Hematopoietic multipotent progenitor cell (in vitro differentiated cells): ENCODE measurements at places on chromosomes 7 and 10.

GRCh38 chr7:157514746-157515145, 177.9 kb downstream of the DNAJB6 start:
- DNase-seq = no peak

- DNase-seq = peak; percentile 81
Observed at GRCh38 chr7:909358-910329, 33.3 kb downstream of the GET4 start.

- DNase-seq = peak; percentile 94
Observed at GRCh38 chr10:11685787-11686218, 56.4 kb upstream of the ECHDC3 start.

DNA sequence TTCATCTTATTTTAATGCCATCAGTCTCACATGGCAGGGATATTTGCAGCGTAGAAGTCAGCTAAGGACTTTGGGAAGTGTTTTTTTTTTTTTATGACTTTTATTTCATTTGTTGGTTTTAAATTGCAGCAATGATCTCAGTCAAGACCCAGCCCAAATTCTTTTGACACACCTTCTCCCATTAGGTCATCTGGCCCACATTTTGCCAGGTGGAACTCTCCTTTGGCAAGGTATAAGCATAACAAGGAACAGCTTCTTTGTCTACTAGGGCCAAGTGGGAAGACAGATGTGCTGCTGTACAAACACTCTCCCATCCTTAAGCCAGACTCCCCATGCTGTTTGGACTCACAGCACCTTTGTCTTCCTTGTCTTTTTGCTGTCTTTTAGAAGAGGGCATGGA, 41.8 kb downstream of the PLEKHA8 start:
- DNase-seq = no peak

DNA sequence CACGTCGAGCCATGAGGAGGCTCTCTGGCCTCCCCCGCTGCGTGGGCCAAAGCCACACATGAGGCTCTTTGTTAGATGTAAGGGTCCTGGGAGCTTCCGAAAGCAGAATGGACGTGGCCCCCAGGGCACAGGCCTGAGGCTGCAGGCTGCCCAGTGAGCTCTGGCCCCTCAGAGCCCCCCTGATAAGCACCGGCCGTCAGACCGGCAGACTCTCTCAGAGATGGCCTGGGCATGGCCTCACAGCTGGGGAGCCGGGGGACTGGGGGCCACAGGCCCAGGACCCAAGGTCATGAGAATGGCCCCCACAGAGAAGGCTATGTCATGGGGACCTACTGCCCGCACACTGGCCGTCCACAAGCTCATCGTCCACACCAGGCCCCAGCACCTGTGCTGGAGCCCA, 31.7 kb upstream of the ADGRA1 start:
- DNase-seq = no peak

GRCh38 chr10:74900297-74900696, 73.9 kb downstream of the KAT6B start:
- no peak for DNase-seq

GRCh38 chr7:31006857-31007256, 43.1 kb downstream of the GHRHR start:
- DNase-seq = no peak

DNA sequence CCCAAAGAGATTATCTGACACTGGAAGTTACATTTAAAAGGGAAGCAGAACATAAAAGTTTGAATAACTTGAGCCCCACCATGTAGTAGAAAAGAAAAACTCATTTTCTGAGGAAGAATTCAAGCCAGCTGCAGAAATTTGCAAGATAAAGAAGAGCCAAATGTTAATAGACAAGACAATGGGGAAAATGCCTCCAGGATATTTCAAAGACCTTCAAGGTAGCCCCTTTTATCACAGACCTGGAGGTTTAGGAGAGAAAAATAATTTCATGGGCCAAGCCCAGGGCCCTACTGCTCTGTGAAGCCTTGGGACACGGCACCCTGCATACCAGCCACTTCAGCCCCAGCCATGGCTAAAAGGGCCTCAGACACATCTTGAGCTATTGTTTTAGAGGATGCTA, 18.4 kb upstream of the AKR1C1 start:
- no peak for DNase-seq

- DNase-seq = no peak
Observed at GRCh38 chr10:12308057-12308456, 41.3 kb upstream of the CAMK1D start.

GRCh38 chr7:51369746-51370145, 53.1 kb upstream of the COBL start:
- DNase-seq = peak; percentile 10

GRCh38 chr10:126250527-126251310, 137.6 kb downstream of the ADAM12 start:
- no peak for DNase-seq

DNA sequence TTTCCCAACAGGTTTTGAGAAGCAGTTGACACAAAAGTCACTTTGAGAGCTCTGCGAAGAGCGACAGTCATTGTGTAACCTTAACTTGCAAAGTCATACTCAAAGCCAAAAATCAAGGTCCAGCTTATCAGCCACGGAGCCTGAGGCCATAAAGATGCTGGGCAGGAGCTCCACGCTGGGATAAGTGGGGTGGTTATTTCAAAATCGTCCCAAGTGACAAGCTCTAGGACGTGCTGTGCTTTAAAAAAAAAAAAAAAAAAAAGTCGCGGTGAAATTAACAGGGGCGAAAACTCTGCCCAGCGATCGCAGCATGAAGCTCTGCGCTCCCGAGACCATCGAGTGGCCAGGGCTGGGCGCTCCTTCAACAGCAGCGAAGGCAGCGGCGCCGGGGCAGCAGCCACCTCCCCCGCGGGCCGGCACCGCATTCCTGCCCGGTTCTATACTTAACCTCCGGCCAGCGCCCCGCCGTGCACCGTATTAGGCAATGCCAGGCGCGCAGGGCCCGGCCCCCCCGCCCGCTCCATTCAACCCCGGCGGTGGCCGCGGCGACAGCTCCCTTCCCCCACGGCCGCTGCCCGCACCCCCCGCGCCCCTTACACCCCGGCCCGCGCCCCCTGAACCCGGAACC, 657 bp downstream of the HACD1 start:
- peak; percentile 70 for DNase-seq

GRCh38 chr7:116713918-116714317, 41.9 kb downstream of the MET start:
- no peak for DNase-seq

GRCh38 chr7:78134256-78134655, 335.7 kb downstream of the PHTF2 start:
- peak; percentile 3 for DNase-seq

DNA sequence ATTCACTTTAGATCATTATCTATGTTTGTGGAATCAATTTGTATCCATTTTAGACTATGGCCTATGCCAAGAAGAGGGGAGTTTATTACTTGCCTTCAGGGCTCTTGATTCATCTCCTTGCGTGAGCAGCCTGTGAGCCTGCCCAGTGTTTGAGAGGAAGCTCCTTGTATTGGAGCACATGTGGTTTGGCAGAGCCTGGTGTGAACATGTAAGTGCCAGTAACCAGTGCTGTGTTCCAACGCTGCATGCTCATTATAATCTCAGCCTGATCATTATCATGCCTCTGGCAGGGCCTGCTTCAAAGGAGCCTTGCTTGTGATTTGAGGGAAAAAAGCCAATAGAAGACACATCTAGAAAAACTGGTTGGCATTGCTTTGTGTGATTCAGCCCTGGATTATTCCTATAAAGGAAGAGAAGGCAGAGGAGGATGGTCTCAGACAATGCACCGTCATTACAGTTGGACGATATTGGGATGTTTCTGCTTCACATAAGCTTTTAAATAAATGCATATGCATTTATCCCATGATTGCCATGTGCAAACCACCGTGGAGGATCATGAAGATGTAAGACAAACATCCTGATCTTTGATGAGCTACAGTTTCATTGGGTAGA, 203.4 kb upstream of the AHR start:
- no peak for DNase-seq

GRCh38 chr10:104774234-104774633, 133.1 kb downstream of the SORCS3 start:
- no peak for DNase-seq

- no peak for DNase-seq
Observed at GRCh38 chr10:124176349-124177179, 83.2 kb upstream of the CHST15 start.

DNA sequence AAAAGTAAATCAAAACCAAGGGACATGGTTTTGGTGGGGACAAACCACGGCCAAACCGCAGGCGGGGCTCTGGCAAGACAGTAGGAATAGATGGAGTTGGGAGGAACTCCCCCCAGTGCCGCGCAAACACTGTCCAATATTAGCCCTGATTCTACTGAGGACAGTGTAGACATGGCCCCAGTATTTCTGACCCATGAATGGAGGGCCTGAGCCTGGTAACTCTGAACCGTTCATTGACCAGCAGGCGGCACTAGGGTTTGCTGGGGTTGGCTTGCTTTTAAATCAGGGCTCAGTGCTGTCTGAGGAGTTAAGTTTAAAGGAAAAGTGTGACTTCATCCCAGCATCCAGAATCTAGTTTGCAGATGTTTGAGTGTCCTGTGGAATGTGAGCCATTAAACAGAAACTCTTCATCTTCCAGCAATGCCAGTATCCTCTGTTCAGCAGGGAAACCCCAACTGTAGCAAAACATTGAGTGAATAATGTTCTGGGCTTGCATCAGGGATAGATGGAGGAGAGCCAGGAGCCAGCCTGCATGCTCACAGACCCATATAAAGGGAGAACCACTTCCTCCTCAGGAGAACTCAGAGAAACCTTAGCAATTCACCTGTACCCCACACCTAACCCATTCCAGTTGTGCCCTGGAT, 147.4 kb upstream of the PRSS58 start:
- no peak for DNase-seq

- no peak for DNase-seq
Observed at GRCh38 chr10:98208925-98209324, 59.1 kb downstream of the LOXL4 start.

DNA sequence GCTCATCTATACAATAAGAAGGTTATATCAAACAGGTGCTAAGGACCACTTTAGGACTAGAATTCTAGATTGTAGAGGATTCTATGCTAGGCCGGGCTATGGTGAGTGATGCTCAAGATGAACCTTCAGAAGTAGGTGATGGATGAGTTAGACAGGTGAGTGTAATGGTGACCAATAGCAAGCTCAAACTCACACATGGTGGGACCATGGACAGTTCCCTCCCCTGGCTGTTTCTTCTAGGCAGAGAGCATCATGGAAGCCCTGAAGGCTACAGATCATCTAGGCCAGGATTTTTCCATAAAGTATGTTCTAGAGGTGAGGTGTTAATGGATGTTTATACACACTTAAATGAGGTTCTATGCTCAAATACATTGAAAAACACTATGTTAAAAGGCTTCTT, 162.2 kb upstream of the WDR11 start:
- peak; percentile 18 for DNase-seq

GRCh38 chr10:71266147-71266917, 52.7 kb upstream of the SLC29A3 start:
- no peak for DNase-seq

- no peak for DNase-seq
Observed at GRCh38 chr7:36076074-36076473, 77.0 kb upstream of the EEPD1 start.

- DNase-seq = no peak
Observed at GRCh38 chr7:70579397-70580097, 552.4 kb upstream of the GALNT17 start.

GRCh38 chr7:44072364-44073231, 7.2 kb upstream of the PGAM2 start:
- peak; percentile 76 for DNase-seq

GRCh38 chr7:39582536-39582935, 16.3 kb downstream of the YAE1 start:
- no peak for DNase-seq

- no peak for DNase-seq
Observed at GRCh38 chr7:7017707-7018280, 164.6 kb upstream of the C1GALT1 start.

DNA sequence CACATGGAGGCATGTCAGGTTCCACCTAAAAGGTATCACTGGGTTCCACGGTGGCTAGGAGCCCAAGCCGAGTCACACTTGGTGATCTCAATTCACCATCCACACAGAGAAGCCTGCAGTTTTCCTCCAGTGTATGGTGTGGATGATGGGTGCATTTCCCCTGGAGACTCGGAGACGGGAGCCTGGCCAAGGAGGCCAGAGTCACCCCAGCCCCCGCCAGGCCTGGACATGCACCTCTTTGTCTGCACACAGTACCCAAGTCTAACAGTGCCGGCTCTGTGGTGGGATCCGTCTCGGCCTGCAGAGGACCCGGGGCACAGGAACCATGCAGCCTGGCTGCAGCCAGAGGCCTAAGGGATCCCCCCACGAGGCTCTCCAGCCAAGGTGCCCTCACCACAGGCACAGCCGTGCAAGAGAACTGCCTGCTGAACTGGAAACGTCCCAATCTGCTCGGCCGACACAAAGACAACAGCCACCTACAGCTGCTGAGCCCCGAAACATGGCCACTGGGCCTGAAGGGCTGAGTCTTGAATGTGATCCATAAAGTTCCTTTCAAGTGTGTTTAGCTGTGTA, 75.2 kb downstream of the DIP2C start:
- no peak for DNase-seq

DNA sequence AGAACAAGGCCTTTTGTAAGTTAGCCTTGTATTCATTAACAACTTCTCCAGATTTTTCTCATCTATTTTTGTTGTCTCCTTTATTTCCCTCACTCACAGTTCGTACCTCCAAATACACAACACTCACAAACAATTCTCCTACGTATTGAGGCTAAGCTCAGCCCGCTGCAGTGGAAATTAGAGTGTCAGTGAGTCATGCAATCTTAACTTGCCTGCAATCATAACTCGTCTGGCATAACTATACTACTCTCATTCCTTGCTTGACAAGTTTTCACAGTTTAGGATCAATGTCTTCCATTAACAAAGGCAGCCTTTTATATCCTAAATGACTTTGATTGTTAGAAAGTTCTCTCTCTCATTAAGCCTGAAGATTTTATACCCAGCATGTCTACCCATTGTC, 23.8 kb downstream of the TMEM196 start:
- DNase-seq = no peak

GRCh38 chr7:50206453-50207250, 97.9 kb upstream of the IKZF1 start:
- DNase-seq = peak; percentile 65

DNA sequence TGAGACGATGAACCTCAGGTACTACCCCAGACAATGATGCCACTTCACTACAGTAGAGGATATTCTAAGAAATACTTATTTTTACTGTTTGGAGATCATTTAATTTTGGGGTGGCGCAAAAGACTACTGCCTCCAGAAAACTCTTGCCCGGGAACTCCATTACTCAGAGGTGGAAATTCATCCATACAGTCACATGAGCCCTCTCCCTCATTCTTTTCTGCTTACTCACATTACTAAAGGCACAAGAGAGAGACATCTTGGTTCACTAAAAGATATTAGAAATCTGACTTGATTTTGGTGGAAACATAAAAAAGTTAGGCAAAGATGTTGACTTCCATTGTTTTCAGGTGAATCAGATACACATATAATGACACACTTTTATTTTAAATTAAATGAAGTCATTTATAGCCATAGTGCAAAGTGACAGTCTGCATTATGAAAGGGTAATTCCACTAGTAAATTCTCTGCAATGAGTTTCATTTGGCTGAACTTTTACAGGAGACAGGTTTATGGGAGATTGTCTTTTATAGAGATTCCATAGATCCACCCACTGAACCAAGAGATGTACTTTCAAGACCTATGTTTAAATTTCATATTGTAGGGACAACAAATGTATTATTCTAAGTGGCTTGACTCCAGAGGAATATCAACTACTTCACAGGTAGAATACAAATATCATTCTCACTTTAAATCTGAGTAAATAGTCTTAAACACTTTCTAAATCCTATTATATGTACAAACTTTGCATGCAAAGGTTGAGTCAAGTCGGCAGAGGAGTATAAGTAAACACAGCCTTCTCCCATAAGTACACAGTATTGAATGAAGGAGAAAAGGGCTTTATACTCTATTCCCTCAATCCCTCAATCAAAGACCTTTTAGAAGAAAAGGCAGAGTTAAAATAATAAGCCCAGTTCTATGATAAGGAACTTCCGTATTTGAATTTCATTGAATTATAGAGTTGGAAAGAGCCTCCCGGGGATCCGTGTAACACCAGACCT, 18.8 kb downstream of the NEBL start:
- no peak for DNase-seq
